NB4 (cell line): ENCODE measurements at places on chromosomes 4 and X.
A peak's percentile ranks its signal among the peaks of the same experiment; 100 is the strongest.

DNA sequence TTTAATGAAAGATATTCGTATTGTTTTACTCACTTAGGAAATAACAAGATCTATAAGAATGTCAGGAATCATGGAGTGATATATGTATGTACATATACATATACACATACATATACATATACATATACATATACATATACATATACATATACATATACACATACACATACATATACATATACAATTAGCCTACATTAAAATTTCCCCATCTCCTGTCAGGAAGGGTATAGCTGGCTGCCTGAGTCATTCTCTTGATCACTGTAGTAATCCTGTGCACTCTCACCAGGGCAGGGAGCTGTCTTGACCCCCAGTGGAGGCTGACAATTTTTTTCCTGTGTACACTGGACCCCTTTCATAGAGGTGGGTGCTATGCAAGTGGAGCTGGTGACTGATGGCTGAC is 23.3 kb upstream of the MAGEA11 start:
- DNase-seq = no peak

DNA sequence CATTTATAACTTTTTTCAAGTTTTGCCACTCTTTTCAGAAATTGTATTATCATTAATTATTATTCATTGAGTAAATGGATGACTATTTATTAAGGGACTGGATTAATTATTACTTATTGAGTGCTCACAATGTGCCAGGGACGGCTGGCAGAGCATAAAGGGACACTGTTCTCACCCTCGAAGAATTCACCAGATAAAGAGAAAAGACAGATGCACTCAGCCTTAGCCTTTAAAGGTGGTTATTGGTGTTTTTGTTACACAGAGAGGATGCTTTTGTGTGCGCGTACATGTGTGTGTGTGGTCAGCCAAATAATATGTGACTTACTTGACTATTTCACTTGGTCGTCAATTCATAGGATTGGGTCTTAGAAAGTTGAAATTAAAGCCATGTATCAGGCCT is 187.0 kb downstream of the ANTXR2 start:
- DNase-seq = no peak

- DNase-seq = no peak
Observed at GRCh38 chr4:151284534-151285245, 7.7 kb downstream of the PRSS48 start.

DNA sequence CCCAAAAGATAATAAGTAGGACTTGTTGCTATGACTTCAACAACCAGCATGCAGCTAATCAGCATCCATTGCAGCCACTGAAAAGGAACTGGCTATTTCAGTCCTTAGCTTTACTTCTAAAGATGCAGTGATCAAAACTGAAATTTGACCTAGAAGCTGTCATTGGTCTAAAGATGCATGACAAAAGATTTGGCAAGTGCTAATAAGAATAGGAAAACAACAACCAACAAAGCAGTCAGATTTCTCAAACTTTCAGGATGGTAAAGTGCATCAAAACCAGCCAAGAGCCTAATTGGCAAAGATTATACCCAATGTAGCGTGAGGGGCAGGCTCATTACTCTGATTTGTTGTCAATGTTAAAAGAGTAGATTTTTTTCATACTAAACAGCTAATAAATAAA is 77.1 kb upstream of the WDR17 start:
- DNase-seq = no peak

GRCh38 chr4:39571054-39571453 is 43.8 kb upstream of the UGDH start:
- no peak for DNase-seq

DNA sequence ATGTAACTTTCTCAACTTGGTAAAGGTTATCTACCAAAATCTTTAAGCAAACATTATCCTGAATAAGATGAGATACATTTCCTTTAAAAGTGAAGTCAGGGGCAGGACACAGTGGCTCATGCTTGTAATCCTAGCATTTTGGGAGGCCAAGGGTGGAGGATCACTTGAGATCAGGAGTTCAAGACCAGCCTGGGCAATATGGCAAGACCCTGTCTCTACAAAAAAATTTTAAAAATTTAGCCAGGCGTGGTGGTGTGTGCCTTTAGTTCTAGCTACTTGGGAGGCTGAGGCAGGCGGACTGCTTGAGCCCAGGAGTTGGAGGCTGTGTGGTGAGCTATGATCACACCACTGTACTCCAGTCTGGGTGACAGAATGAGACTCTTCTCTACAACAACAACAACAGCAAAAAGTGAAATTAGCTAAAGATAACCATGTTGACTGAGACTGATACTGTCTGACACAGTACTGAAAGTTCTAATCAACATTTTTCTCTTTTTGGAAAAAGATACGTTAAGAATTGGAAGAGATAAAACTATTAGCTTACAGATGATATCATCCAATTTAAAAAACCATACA is 4.9 kb downstream of the DCAF16 start:
- DNase-seq = no peak

DNA sequence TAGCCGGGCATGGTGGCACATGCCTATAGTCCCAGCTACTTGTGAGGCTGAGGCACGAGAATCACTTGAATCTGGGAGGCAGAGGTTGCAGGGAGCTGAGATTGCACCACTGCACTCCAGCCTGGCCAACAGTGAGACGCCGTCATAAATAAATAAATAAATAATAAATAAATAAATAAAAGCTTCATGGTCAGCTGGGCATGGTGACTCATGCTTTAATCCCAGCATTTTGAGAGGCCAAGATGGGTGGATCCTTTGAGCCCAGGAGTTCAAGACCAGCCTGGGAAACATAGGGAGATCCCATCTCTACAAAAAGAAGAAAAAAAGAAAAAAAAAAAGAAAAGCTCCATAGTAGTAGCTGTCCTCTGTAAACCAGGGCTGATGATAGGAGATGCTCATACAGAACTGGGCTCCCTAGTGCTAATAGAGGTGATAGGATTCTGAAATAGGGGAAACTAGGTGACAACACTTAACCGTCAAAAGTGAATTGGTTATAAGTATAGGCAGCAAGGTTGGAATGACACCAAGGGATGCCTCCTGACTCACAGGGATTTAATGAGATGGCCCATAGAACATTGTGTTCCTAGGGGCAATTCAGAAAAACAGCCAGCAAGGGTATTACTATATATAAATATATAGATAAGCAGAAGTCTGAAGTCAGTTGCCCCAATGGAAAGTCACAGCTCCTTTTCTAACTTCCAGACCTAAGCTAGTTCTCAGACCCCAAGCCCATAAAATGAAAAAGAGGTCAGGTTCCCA is 41.8 kb upstream of the ARHGEF6 start:
- DNase-seq = no peak

DNA sequence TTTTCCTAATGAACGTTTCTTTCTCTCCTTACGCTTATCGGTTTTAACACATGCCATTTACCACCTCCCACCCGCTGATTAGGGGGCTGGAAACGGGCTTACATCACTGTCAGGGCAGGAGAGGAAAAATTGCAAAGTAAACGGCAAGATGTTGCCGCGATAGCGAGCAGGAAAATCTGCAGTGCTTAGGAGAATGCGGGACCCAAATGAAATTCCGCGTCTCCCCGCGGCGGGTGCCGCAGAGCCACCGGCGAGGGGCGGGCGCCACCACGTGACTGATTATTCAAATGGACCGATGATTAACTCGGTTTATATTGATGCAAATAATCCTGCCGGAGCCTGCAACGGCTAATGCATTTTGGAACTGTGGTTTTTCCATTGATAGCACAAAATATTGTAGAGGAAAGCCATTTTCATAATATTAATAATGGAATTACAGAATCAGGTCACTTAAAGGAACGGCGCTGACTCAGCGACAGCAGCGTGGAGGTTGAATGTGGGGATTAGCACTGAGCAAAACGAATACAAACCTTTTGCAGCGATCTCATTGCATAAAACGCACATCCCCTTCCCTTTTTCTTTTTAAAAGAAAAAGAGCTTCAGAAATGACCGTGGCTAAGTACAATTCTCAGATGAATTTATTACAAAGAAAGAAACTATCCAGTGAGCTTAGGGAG is 224.2 kb downstream of the STIM2 start:
- DNase-seq = peak; percentile 20

GRCh38 chrX:31543634-31544033 is 471.8 kb upstream of the FTHL17 start:
- DNase-seq = no peak

DNA sequence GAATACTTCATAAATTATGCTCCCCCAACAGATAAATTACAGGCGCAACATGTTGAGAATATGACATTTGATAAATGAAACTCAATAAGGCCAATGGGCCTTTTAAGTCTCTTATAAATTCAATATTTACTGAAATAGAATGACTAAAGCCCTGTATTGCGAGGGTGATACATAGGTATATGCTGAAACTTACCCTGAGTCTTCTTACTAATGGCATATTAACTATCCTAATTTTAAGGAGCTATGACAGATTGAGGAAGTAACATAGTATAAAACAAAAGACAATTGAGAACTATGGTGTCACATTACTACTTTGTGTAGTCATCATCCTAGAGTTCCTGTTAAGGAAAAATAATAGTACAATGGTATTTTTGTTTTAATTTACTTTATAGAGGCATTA is 440.7 kb downstream of the IL15 start:
- no peak for DNase-seq

GRCh38 chr4:71553605-71554004 is 214.8 kb downstream of the SLC4A4 start:
- peak; percentile 13 for DNase-seq

DNA sequence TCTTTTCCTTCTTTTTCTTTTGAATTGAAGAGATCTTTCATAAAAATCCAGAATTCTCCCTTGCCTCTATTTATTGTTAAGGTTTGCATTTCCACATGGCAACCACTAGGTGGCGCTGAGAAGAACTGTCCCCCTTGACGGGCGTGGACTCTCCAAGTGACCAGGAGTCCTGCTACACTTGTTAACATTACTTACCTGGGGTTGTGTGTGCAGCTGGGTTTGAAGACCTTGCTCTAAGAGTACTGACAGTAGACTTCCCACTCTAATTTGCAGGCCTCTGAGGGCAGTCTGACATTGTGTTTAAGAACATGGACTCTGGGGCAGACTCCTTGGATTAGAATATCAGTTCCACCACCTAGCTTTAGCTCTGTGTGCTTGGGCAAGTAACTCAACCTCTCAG is 52.8 kb downstream of the GPRIN3 start:
- peak; percentile 43 for DNase-seq

DNA sequence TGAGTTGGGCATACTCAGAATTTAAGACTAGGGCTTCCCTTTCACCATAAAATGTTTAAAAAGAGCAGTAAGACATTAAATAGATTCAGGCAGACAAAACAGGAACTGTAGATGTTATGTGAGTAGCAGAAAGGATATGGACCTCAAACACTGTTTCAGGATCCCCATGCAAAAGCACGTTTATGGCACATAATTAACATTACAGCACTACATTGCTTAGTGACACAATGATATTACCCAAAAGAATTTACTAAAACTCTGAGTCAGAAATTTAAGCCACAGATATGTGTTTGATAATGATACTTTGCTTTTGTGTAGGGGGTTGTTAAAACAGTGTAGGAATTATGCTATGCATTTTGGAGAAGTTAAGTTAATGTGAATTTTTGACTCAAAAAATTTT is 266.3 kb downstream of the PDGFC start:
- no peak for DNase-seq

DNA sequence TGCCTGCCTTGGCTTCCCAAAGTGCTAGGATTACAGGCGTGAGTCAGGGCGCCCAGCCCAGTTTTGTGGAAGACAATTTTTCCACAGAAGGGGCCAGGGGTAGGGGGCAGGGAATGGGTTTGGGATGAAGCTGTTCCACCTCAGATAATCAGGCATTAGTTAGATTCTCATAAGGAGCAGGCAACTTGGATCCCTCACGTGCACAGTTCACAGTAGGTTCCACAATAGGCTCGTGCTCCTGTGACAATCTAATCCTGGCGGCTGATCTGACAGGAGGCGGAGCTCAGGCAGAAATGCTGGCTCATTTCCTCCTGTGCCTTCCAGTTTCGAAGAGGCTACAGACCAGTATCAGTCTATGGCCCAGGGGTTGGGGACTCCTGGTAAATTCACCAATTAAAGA is 491.6 kb upstream of the AADAT start:
- DNase-seq = no peak

GRCh38 chr4:101865501-101866062 is 75.1 kb downstream of the BANK1 start:
- DNase-seq = no peak
